ENCODE measurements at places on chromosomes 11 and 22.
A peak's percentile ranks its signal among the peaks of the same experiment; 100 is the strongest.

DNA sequence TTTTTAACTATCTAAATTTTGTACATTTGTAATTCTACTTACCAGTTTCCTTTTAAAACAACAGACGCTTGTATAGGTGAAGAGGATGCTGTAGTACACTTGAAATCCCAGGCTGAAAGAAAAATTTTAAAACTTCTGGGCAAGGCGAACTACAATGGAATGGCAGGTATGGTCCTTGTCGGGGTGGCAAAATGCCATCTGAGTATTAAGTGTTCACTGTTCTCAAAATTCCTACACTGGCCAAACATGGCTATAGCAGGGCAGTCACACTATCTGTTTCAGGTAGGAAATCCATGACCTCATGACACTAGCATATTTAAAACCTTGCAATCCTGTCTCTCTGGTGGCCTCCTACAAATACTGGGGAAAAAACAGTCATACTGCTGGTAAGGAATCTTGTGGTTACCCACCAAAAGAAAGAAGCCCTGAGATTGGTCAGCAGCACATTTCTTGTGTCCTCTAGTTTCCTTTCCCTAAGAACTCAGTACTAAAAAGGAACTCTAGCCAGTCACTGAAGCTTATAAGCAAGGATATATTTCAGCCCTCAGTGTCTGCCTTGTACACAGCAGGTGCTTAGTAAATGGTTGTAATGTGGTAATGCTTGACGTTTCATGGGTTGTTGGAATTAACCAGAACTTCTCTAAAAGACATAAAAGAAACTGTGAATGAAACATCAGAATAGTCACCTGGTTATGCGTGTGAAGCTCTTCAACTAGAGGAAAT is 5.2 kb upstream of the ZC3H12C start:
- no peak for DNase-seq

DNA sequence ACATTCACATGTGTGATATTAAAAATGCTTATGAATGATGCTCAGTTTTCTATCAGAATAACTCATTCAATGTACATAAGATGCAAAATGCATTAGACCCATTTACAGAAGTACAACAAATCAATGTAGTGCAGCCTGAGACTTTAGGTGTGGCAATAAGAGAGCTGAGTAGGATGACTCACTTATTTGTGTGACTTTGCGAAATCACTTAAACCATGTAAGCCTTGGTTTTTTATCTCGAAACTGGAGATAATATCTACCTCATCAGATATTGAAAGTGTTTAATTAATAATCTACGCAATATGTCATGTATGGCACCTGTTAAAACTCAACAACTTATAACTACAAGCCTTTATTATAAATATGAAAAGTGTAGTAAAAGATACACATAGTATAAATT is 105.7 kb upstream of the LUZP2 start:
- DNase-seq, result no peak

- no peak for DNase-seq
These were observed 623.2 kb upstream of the B3GAT1 start for GRCh38 chr11:135035282-135035681.

GRCh38 chr11:105181521-105181920 is 42.0 kb upstream of the CARD18 start:
- no peak for DNase-seq

GRCh38 chr11:67056267-67057204 is at the start of gene RHOD:
Gene RHOD (plus strand): TSS chr11:67056847. CDS start chr11:67056903, 56 bp downstream.
- DNase-seq, result no peak

DNA sequence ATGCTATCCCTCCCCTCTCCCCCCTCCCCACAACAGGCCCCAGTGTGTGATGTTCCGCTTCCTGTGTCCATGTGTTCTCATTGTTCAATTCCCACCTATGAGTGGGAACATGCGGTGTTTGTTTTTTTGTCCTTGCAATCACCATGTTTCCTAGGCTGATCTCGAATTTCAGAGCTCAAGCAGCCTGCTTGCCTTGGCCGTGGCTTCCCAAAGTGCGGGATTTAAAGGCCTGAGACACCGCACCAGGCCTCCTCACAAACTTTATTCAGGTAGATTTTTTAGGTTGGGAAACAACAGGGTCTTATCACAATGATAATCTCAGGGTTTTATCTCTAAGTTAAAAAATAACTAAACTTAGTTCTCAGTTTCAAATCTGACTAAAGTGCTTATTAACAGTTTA is 125.4 kb downstream of the LUZP2 start:
- DNase-seq, result no peak

- no peak for DNase-seq
These were observed 833.5 kb downstream of the KCNA4 start for GRCh38 chr11:29183301-29183700.

DNA sequence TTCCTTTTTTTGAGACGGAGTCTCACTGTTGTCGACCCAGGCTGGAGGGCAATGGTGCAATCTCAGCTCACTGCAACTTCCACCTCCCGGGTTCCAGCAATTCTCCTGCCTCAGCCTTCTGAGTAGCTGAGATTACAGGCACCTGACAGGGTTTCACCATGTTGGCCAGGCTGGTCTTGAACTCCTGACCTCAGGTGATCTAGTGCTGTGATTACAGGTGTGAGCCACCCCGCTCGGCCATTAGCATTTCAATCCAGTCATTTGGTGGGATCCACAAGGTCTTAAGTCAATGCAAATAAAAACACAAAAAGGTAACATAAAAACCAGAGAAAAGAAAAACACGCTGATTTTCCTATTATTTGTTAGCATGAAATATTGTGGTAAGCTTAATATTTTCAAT is 1227.2 kb upstream of the TENM4 start:
- DNase-seq, result no peak

DNA sequence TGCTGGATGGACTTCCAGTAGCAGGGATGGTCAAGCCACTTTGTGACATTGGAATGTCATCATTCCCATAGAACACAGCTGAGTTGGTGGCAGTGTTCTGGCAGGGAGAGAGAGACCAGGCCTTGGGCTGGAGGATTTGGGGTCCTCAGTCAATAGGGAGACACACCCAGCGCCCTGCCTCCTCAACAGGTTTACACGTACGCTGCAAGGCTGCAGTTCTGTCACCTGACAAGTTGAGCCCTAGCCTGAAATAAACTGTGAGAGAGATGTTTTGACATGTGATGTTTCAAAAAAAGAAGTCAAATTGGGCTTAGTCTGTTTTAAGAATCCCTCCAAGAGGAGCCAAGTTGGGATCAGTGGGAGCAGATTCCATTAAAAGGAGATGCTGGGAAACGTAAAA is 42.9 kb upstream of the CRYBB3 start:
- DNase-seq, result no peak

- no peak for DNase-seq
These were observed 28.6 kb downstream of the TEF start for GRCh38 chr22:41410311-41410751.

- DNase-seq, result no peak
These were observed 1018.3 kb upstream of the RAG2 start for GRCh38 chr11:37616291-37616690.

DNA sequence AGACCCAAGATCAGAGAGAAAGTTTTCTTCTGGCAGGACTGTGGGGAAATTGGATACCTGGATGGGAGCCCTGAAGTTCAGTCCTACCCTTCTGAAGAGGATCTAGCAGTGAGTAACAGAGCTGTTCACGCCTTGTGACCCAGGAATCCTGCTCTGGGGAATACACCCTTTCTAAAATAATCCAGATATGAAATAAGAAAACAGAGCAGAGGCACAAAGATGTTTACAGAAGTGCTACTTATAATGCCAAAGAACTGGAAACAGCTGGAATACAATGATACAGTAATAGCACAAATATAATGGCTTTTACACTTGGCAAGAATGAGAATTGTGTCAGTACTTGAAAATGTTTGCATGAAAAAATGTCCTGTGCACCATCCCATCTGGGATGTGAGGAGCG is 304.0 kb upstream of the NARS2 start:
- no peak for DNase-seq

DNA sequence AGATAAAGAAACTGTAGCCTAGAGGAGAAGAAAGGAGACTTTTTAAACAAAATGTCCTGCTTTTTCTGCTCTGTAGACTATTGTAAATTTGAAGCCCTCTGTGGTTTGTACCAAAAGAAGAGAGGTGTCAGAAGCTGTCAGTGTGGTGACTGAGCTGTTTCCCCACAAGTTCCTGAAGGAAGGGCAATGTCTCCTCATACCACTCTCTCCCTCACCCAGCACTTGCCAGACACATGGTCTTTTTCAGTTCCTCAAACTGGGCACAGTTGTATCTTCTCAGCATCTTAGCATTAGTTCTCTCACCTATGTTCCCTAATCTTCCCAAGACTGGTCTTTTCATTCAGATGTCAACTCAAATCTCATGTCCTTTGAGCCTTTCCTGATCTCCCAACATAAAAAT is 4.3 kb downstream of the BCO2 start:
- no peak for DNase-seq

DNA sequence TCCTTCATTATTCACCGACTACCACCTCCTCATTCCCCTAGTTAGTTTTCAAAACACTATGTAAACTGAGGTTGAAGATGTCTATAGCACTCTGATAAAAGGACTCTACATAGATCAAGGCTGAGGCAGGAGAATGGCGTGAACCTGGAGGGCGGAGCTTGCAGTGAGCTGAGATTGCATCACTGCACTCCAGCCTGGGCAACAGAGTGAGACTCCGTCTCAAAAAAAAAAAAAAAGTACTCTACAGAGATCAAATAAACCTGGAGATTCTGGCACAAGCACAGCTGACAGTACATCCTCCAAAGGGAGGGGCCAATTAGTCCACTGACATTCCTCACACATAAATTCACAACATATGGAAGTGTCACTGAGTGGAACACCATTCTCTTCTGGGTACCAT is 31.0 kb downstream of the TSG101 start:
- DNase-seq, result no peak

DNA sequence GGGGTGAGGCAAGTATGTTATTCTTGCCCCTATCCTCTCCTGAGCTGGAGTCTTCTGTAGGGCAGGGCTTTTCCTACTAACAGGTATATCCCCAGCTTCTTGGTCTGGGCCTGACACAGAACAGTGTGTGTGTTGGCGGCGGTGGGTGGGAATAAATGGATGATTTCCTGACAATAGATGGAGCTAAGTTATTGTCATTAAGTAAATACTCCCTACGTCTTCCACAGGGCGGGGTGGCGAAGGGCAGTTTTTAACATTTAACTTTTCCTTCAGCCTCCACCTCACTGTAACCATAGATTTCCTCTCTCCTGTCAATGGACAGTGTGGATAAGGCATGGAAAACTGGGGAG is 11.7 kb upstream of the SMPD1 start:
- DNase-seq, result no peak

GRCh38 chr11:60954421-60954820 is 2.4 kb upstream of the SLC15A3 start:
- DNase-seq, result no peak

DNA sequence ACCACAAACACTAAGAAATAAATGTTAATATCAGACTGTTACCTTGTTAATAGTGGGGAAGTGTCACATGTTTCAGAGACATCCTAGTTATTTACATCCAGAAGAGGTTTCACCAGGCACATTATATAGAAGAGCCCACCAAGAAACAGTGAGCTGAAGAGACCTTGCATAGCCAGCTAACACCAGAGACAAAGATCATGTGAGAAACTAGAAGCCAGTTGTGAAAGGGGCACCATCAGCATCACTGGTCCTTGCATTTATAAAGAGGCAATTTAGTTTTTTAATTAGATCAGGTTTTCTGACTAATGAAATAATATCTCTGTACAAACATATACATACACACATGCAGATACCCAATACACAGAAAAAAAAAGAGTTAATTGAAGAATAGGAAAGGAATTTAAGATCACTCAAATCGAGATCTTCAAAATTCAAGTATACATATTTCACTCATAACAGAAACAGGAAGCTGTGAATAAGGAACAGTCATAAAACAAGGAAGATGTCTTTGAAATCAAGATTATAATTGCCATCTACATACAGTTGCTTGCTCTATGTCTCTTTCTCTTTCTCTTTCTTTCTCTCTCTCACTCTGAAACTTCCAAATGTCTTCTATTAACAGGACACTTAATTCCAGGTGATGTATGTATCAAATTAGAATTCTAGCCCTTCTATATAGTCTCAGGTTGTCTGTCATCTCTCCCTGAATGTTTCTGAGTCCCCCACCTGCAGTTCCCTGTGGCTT is 348.7 kb downstream of the ETS1 start:
- DNase-seq, result no peak

DNA sequence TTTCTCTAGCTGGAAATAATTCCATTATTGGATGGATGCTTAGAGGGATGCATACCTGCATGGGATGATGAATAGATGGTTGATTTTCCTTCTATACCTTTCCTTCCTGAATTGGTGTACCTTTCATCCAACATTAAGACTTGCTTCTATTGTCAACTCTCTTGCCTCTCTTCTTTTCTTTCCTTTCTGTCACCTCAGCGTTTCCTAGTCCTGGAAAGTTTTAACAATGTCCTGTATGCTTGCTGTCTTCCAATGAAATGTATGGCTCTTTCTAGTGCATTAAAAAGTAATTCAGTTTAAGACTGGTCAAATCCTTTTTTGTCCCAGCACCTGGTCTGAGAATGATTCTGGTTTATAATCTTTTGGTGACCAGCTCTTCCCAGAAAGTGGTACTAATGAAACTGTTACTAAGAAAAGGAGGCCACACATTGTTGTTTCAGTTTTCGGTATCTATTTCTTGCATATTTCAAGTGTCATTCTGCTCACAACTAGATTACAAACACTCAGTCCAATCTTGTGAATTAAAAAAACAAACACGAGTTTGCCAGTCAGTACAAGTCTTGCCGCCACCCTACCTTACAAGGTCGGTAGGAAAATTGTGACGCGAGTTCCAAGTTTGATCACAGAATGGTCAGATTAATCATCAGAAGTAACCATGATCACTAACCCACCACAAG is 8.0 kb downstream of the POU2AF1 start:
- peak; percentile 68 for DNase-seq

DNA sequence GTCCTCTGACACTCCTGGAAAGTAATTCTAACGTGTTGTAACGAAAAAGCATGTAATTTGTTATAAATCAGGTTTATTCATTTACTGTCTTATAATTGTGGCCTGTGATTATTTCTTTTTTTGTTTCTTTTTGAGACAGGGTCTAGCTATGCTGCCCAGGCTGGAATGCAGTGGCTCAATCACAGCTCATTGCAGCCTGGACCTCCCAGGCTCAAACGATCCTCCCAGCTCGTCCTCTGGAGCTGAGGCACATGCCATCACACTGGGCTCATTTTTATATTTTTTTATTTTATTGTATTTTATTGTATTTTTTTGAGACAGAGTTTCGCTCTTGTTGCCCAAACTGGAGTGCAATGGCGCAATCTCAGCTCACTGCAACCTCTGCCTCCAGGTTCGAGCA is 15.9 kb downstream of the DENND5A start:
- no peak for DNase-seq

DNA sequence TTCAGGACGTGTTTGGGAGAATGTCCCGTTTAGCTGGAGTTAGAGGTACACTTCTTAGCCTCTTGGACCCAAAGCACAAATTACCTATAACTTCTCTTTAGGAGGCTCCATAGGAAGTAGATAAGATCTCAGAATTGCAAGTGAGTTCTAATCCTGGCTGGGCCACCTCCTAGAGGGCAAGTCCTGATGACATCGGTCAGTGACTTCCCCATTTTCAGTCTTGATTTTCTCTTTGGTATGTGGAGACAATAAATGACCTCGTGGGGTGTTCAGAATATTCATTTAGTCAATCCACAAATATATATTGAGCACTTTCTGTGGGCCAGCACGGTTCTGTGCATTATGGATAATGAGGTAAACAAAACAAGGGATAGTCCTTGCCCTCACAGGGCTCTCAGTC is 208.6 kb downstream of the CWF19L2 start:
- no peak for DNase-seq

GRCh38 chr22:43364169-43364435 is 20.9 kb upstream of the SCUBE1 start:
- DNase-seq, result no peak

Data from T-helper 2 cell treated with Interferon-gamma antibody and Interleukin-4, amounts not matched to agents 5 μg/mL and 100 μg/mL, for 36 hours (primary cell).